Gastrocnemius medialis (tissue), 4 donors: ENCODE measurements at places on chromosomes 5 and 9. TPM values are rescaled to one million over a fixed set of nuclear protein-coding genes. Genes with fewer than 3 reads are reported as not detected.
A peak's percentile ranks its signal among the peaks of the same experiment; 100 is the strongest.

Gene CTXN3
- not detected for total RNA-seq

DNA sequence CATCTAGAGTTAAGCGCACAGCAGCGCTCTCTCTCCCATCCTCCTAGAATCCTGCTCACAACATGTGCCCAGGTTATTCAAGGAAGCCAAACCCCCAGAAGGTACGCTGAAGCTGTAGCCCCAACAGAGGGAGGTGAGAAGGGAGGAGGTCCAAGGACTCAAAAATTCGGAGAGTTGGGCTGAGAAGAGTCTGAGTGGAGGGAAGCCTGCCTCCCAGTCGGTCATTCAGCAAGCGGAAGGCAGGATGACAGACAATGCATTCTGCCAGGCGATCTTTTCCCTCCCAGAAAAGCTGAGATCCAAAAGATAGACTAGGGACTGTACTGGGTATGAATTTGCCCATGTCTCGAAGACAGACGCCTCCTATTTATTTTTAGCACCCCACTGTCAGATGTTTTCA lies 189.2 kb downstream of the FRMD3 start:
- no peak for DNase-seq

Gene SV2C
- total RNA-seq: not detected

Gene GARIN3
- total RNA-seq: not detected

DNA sequence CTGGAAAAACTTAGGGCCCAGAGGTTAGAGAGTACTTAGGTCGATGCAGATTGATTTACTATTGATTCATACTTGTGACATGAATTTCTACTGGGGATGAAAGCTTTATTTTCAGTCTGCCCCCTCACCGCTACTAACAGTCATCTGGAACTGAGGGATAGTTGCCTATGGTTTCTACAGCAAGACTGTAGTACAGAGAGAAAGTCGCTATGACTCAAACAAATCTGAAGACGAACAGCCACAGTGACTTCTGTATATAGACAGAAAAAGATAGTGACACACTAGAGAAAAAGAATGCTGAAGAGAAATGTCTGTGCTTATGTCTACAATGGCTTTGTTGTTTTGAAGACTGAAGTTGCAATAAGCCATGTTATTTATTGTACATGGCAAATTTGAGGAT lies 17.3 kb downstream of the OR13D1 start:
- DNase-seq: no peak

GRCh38 chr5:94856257-94856800 lies 237.9 kb downstream of the SLF1 start:
- DNase-seq: no peak

- DNase-seq: no peak
These were observed 61.4 kb downstream of the NXNL2 start for GRCh38 chr9:88596376-88596775.

Gene PCDHGB6
- total RNA-seq: 2.6 TPM

Gene MVB12B
- total RNA-seq: 9.3 TPM

DNA sequence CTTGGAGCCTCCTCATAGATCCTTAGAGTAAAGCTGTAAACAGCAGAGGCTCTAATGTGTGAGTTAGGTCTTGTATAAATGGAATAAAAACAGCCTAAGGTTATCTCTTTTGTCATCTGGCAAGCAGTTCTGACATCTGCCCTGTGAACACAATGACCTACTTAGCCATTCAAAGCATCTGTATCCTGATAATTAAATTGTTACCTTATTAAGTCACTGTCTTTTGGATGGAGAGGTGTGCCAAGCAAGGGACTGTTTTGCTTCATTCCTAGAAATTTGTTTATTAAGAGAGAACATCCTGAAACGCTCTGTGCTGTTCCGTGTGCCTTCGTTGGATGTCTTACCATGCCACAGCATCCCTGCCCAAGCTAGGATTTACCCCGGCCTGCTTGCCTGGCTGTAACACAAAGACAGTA lies 1.5 kb downstream of the LSM11 start:
- no peak for DNase-seq

Gene ADAMTSL1
- total RNA-seq: 0.36 TPM

Gene SCGB3A2
- total RNA-seq: not detected

Gene ANKRD31
- 0.03 TPM for total RNA-seq

DNA sequence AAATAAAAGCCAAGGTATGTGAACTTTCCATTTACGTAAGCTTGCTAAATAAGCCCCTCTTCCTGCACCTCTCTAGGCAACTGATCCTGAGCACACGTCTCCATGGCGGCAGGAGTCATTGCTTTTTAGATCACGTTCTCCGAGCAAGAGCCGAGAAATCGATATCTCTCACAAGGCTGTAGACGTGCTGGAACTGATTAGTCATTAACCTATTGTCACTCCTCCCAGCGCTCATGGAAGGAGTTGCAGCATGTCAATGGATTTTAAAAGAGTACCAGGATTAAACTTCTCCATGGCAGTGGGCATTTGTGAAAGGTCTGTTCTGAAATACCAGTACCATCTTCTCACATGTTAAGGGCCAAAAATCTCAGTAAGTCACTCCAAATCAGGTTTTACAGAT lies 4.7 kb upstream of the ADCY2 start:
- no peak for DNase-seq

Gene PITX1
- total RNA-seq: 9.2 TPM

GRCh38 chr9:113293285-113293878 lies 9.8 kb downstream of the RNF183 start:
- no peak for DNase-seq

Gene ZNF454
- total RNA-seq: 0.71 TPM

GRCh38 chr9:7340451-7340850 lies 459.1 kb downstream of the DMAC1 start:
- DNase-seq: no peak

DNA sequence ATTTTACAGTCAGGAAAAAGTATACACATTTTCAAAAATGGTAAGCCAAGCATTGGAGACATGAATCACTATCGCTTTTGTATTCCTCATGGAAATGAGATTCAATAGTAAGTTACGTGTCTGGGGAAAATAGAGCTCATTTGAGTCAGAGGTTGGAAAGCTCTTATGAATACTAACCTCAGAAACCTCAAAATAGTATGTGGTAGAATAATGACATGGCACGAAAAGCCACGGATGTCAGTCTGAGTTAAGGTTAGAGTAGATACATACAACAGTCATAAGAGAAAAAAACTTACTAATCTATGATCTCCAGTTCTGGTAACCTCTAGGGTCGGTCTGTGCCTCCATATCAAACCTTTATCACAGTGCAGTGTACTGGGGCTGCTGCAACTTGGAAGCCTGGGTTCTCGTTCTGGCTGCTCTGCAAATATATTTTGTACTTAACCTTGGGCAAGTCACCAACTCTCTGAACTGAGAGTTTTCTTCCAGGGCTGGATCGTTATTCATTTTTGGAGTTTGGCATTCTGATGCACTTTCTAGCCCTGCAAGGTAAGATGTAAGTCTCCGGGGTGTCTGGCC lies 31.8 kb downstream of the MAP1B start:
- no peak for DNase-seq

Gene LPAR1
- total RNA-seq: 5.5 TPM

DNA sequence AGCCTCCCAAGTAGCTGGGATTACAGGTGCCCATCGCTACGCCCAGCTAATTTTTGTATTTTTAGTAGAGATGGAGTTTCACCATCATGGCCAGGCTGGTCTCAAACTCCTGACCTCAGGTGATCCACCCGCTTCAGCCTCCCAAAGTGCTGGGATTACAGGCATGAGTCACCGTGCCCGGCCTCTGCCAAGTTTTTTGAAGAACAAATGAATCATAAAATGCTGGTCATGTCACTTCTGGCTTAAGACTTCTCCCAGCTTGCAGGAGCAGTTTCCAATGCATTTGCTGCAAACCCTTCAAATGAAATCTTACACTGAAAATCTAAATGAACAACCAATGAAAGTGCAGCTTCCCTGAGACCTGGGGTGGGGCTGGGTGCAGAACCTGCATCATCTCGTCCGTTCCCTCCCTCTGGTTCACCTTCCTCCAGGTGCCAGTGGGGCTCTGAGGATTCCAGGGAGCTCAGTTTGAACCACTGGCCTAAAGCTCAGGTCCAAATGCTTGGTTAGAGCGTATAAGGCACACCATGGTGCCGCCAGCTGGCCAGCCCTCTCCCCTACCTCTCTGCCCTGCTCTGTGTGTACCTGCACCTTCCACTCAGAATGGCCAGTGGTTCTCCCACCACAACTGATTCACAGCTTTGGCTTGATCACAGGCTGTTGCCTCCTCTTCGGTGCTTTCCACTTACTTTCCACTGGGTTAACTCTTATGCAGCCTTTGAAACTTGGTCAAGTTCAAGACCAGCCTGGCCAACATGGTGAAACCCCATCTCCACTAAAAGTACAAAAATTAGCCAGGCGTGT lies 39.8 kb upstream of the FUBP3 start:
- no peak for DNase-seq

- DNase-seq: no peak
These were observed 141.8 kb downstream of the CDC42SE2 start for GRCh38 chr5:131405674-131406073.

Gene NKD2
- not detected for total RNA-seq

Gene BTNL3
- not detected for total RNA-seq

Gene PFN3
- not detected for total RNA-seq

Gene ADAMTS2
- 2.8 TPM for total RNA-seq

DNA sequence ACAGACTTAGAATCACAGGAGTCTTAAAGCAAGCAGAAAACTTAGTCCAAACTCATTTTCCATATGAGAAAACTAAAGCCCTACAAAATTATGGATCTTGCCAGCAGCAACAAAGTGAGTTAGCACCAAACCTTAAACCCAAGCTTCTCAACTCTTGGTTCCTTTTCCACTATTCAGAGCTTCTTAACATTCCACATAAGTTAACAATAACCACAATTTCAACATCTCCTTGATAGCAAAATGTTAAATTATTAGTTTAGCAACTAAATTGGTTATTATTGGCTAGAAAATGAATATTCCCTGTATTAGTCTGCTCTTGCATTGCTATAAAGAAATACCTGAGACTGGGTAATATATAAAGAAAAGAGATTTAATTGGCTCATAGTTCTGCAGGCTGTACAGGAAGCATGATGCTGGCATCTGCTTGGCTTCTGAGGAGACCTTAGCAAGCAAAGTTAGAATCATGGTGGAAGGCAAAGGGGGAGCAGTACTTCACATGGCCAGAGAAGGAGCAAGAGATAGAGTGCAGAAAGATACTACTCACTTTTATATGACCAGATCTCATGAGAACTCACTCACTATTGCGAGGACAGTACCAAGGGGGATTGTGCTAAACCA lies 26.2 kb upstream of the ARSB start:
- DNase-seq: no peak

GRCh38 chr9:36988848-36989247 lies 45.2 kb downstream of the PAX5 start:
- no peak for DNase-seq

DNA sequence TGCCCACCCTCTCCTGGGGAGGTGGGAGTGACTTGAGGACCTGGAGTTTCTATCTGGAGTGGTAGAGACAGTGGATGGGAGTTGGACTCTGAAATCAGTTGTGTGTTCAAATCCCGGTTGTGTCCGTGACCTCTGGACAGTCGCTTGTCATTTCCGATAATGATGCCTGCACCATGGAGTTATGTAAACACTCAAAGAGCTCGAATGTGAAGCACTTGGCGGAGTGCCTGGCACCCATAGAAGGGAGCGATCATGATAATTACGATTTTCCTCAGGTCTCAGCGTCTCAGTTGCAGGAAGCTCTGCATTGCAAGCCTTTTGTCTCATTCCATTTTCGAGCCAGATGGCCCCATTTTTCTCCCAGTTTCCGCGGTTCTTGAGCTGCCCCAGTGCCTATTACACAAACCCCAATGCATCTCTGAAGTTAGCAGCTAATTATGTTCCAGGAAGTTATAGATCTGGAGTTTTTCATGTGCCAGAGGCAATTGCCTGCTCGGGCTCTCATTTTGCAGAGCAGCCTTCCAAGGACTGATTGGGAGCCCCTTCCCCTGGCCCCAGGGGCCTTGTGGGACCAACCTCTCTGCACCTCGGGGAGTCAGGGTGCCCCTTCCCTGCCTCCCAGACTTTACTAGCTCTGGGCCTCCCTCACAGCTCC lies 175.5 kb upstream of the MVB12B start:
- DNase-seq: no peak

GRCh38 chr9:16626577-16627130 lies 243.8 kb downstream of the BNC2 start:
- DNase-seq: peak; percentile 60

DNA sequence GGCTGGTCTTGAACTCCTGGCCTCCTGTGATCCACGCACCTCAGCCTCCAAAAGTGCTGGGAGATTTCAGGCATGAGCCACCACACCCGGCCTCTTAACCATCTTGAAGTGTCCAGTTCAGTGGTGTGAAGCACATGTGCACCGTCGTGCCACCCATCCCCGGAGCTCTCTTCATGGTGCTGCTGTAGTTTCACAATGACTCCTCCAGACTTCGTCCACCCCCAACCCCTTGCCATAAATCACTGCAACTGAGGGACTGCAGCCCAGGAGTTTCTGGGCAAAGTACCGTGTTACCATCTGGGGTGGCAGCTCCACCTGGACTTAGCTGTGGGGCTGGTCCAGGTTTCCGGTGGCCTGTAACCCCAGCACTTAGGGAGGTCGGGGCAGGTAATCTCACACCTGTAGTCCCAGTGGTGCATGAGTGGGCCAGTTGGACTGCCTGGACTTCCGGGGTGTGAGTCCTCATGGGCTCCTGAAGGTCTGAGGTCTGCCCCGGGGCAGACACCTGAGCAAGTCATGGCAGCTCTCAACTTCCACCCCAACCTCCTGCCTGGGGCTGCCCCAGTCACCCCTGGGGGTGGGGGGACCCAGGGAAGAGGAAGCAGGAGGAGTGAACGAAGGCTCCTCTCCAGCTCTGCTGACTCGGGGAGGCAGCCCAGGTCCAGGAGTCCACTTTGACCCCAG lies 6.6 kb upstream of the N4BP3 start:
- no peak for DNase-seq

Gene DMRT1
- not detected for total RNA-seq

GRCh38 chr5:53438486-53439472 lies 41.6 kb upstream of the FST start:
- no peak for DNase-seq

GRCh38 chr9:93320591-93321219 lies 130.8 kb upstream of the FAM120A start:
- no peak for DNase-seq

DNA sequence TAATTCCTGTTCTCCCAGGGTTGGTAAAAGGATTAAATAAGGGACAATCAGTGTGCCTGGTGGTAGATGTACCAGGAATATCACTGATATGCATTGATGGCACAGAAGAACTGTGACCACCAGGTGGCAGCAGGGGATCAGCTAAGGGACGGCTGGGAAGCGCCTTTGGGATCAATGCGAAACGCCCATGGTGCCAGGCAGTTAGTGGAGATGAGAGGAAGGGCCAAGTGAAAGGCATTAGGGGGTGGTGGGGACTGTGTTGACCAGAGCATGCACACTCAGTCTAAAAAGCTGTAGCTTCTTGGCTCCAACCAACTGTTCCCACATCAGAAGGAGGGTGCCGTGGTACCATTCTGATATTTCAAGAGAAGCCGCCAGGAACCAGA lies 55.6 kb downstream of the ARHGEF37 start:
- peak; percentile 49 for DNase-seq

- DNase-seq: no peak
These were observed 10.8 kb downstream of the NSG2 start for GRCh38 chr5:174056064-174056847.

DNA sequence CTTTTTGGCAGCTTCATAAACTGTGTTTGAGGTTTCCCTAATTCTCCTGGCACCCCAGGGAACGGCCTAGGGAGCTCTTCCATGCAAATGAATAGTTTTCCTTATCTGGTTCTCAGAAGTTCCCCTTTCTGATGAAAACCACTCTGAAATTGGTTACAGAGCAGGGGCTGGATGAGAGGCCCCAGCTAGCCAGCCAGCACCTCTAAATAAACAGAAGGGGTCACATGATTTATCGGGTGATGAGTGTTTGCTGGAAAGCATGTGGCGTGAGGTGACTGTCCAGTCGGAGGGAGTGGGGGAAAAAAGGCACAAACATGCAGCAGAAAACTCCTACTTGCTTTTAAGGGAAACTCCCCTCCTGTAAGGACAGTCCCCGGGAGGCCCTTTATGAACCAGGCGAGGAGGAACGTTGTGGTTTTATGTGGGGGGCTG lies 261.2 kb upstream of the ANKRD55 start:
- no peak for DNase-seq
